ENCODE measurements at places on chromosomes 7 and 10.

DNA sequence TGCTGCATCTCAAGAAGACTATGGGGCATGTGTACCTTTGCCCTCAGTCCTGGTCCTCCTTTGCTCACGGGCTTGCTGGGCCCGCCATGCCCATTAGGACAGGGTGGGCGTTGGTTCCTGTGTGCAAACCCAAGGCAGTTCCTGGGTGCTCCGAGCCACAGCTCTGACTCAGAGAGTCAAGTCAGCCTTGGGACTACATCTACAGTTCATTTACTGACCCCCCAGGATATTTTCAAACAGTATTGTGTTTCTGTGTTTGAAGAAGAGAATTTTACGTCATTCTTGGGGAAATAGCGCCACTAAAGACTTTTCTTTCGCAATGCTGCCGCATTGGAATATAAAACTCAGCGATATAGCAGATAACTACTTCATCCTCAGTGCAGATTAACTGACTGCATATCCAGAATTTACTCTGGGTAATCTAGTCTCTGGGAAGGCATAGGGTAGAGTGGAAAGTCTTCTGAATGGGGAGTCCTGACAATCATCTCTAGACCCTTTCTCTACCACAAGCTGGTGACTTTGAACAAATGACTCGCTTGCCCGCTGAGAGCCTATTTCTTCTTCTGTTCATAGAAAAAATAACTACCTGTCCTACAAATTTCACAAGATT is 638.9 kb upstream of the FZD8 start:
- no peak for DNase-seq

GRCh38 chr10:43765516-43765915 is 116.8 kb upstream of the ZNF32 start:
- DNase-seq: no peak

DNA sequence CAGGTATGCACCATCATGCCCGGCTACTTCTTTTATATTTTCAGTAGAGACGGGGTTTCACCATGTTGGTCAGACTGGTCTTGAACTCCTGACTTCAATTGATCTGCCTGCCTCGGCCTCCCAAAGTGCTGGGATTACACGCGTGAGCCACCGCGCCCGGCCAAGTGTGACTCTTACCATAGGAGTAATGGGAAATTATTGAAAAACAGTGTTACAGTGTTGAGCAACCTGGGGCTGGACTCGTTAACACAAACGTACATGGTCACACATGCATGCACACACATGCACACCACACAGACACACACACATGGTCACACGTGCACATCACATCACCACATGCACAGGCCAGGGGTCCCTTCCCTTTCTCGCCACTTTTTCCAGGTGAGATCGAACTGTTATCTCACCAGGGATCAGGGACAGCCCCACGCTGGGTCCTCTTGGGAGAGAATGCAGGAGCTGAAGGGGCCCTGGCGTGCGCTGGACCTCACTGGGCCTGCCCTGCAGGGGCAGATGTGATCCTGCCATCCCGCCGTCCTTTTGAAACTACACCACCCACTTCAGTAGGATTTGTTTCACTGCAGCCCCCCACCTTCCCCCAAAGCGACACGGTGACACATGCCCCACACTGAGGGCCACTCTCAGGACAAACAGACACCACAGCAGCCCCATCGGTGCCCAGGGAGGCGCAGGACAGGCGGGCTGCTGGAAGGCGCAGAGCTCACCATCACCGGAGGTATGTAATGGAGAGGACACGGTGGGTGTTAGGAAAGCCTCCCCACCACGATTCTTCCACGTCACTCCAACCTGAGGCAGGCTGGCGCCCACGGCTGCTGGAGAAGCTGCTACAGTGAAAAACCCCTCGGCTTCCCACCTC is 10.2 kb downstream of the RADIL start:
- DNase-seq: no peak

GRCh38 chr10:12628153-12628552 is 278.8 kb downstream of the CAMK1D start:
- no peak for DNase-seq

DNA sequence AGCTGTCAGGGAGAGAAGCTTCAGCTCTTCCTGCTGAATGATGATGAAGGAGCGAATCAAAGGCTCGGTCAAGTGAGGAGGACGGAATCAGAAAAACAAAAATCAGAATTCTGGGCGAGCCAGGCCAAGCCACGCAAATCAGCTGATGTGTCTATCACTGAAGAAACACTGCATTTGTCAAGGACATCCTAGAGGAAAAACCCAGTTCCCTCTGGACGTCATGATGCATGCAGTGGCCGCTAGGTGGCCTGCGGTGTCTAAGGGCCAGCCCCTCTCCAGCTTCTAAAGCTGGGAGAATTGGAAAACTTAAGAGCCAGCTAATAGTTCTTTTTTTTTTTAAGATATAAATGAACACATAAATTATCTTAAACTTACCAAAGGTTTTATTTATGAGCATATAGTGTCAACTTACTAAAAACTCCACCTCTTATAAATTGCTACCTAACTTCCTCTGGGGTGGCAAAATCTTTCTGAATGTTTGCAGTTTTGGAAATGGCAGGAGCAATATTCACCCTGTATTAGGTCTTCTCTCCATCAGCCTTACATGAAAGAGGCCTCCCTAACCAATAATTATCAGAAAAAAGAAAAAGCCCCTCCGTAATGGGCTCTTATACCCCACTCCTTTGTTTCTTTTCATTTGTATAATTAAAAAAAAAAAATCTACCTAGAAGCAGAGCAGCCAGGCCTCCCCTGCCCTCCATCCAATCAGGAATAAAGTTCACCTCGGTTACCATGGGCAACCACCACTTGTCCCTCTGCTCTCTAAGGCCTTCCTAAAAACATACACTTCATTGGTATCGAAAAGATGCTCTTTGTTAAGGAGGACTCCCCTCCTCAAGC is 186.8 kb downstream of the USP6NL start:
- DNase-seq: no peak

GRCh38 chr7:100835903-100836811 is 8.8 kb upstream of the EPHB4 start:
- no peak for DNase-seq

- DNase-seq: no peak
These were observed 7.8 kb upstream of the ZNF33B start for GRCh38 chr10:42646214-42646613.

GRCh38 chr10:86203162-86203905 is 163.3 kb downstream of the GRID1 start:
- DNase-seq: no peak

DNA sequence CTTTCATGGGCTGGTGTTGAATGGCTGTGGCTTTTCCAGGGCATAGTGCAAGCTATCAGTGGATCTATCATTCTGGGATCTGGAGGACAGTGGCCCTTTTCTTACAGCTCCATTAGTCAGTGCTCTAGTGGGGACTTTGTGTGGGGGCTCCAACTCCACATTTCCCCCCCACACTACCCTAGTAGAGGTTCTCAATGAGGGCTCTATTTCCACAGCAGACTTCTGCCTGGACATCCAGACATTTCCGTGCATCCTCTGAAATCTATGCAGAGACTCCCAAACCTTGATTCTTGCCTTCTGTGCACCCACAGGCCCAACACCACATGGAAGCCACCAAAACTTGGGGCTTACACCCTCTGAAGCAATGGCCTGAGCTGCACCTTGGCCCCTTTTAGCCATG is 208.3 kb upstream of the MKLN1 start:
- no peak for DNase-seq

DNA sequence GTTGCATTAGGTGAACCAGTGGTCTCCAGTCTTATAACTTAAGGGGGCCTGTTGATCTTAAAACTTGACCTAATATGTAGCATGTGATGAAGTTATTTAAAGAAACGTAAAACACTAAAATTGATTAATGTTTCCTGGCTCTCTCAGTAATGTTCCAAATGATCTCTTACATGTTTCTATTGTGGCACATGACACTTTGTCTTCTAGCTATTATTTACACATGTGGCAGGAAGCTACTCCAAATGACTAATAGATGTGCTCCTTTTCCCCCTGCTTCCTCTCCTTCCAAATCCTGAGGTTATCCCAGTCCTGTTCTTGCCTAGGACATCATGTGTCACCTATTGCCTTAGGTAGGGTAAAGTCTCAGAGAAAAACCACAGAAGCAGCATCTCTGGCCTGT is 89.4 kb downstream of the FAS start:
- no peak for DNase-seq

DNA sequence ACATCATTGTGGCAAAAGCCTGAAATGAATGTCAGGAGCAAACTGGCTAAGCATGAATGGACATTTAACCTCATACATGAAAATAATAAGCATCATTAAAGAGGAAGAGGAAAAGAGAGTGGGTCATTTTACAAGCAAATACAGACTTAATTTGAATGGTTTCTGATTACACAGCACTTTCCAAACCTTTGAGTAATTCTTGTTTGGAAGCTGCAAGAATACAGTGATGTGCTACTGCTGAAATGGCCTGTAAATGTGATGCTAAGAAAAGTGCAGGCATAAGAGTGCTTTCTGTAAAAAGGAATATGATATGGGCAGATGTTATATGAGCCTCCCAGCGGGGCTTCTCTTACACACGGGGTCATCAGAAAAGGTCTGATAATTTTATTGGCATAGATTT is 30.2 kb downstream of the TAS2R16 start:
- no peak for DNase-seq

- DNase-seq: no peak
These were observed 26.3 kb downstream of the DNMBP start for GRCh38 chr10:99983280-99983988.

- no peak for DNase-seq
These were observed 44.0 kb upstream of the SORBS1 start for GRCh38 chr10:95605163-95605562.

GRCh38 chr7:47307311-47307710 is 274.6 kb downstream of the TNS3 start:
- DNase-seq: no peak

GRCh38 chr10:11864727-11865126 is 41.6 kb downstream of the PROSER2 start:
- DNase-seq: no peak

DNA sequence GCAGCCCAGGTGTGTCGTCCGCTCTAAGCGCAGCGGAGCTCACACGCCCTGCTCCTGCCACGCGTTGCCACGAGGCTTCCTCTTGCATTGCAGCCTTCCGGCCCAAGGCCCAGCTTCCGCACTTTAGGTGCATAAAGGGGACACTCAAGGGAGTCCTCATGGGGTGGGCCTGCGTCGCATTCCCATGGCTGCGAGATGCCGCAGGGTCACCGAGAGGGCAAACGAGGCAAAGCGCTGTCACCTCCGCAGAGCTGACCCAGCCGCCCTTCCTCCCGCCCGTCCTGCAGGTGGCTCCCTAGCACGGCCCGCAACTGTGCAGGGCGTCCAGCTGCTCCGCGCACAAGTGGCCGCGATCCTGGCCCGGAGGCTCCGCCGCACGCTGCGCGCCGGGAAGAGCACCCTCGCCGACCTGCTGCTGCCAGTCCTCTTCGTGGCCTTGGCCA is 283.5 kb downstream of the ABCA13 start:
- no peak for DNase-seq

- DNase-seq: no peak
These were observed 29.1 kb downstream of the NAPEPLD start for GRCh38 chr7:103119791-103120291.

DNA sequence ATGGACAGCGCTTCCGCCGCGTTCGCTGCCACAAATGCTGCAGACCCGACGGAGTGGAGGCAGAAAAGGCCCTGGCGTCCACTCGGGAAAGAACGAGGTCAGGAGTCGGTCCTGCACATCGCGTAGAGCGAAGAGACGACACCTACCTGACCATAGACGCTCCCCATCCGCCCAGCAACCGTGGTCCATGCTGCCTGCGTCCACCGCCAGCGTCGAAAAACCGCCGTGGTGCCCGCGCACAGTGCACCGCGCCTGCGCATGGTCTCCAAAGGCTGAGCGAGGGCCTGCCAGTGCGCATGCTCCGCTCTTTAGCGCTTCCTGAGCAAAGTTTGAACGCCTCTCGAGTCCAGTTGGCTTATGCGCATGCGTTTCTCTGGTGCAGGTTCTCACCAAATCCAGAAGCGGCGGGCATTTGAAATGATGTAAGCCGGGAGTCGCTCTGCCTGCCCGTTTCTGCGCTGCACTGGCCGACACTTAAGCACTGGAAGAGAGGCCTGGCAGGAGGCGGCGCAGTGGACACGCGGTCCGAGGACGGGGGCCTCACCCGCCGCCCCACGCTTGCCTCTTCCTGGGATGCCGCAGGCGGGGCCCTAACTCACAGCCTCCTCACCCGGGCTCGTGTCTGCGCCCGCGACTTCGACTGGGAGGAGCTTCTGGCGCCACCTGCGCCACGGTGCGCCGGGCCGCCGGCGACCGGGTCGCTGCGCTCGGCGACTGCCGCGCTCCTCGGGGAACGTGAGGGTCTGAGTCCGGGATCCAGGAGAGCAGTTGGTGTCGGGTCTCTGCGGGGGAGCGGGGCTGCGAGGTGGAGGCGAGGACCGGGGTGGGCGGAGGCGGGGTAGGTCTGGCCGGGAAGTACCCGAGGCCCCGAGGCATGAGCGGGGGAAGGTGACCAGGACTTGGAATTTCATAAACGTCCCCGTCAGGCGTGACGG is at the start of gene FAM24B:
Gene FAM24B (minus strand): TSS at position 243 of the 935 bp plus-strand sequence. CDS start 29,066 bp downstream, outside the sequence.
- DNase-seq: peak; percentile 85

DNA sequence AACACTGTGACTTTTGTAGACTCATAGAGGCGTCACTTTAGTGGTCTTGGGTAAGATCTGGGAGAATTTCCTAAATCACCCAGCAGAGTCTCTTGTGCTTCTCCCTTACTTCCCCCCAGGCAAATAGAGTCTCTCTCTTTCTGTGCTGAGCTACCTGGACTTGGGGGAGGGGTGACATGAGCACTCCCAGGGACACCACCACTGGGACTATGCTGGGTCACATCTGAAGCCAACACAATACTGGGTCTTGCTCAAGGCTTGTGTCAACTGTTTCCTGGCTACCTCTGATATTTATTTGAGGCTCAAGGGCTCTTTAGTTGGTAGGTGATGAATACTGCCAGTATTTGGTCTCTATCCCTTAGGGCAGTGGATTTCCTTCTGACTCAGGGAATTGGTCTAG is 214.6 kb upstream of the TPK1 start:
- DNase-seq: no peak

DNA sequence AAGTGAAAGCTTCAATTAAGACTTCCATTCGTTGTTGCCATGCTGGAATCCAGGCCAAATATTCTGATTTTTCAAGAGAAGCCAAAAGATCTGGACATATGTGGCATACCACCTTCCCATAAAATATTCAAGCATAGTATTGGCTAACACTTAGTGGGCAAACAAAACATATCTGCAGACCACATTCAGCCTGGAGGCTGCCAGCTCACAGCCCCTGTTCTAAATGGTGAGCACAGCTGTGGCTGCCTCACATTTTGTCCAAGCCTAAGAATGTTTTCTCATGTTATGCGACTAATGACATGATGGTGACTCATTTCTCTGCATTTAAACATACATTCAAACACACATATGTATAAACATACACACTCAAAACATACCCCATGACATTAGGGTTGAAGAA is 10.6 kb upstream of the CALU start:
- DNase-seq: no peak
